T-cell (primary cell): ENCODE measurements at places on chromosomes 16 and 17. TPM values are rescaled to one million over a fixed set of nuclear protein-coding genes. Genes with fewer than 3 reads are reported as not detected.

Gene MYH3
- total RNA-seq: 12.1 TPM

Gene DNAI2
- total RNA-seq: 0.80 TPM

Gene HS3ST3A1
- total RNA-seq: 1.0 TPM

Gene FNDC8
- not detected for total RNA-seq

Gene OSBPL7
- total RNA-seq: 40.4 TPM
